ENCODE measurements at places on chromosomes 13 and 19.
A peak's percentile ranks its signal among the peaks of the same experiment; 100 is the strongest.

DNA sequence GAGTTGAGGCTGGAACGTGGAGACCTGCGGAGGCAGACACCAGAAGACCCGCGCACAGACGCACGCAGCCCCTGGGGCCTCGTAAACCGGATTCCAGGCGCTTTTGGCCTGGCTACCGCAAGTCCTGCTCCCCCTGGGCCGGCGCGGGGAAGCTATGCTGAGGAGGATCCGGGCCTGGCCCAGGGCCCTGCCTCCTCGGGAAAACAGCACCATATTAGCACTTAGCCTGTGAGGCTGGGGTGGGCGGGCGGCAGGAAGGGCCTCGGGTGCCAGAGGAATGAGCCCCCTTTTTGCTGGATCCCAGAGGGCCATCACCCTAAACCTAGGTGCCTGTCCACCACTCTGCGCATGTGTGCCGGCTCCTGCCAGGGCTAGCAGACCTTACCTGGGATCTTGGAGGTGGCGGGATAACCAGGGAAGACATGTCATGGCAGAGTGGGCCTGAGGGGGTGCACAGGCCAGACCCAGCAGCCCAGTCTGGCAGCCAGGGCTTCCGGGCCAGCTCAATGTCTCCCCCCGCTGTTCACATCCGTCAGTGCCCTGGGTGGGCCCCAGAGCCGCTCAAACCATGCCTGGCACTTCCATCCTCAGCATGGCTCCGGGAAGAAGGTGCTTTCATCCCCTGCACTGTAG lies 7.3 kb downstream of the ELOF1 start:
- no peak for DNase-seq

DNA sequence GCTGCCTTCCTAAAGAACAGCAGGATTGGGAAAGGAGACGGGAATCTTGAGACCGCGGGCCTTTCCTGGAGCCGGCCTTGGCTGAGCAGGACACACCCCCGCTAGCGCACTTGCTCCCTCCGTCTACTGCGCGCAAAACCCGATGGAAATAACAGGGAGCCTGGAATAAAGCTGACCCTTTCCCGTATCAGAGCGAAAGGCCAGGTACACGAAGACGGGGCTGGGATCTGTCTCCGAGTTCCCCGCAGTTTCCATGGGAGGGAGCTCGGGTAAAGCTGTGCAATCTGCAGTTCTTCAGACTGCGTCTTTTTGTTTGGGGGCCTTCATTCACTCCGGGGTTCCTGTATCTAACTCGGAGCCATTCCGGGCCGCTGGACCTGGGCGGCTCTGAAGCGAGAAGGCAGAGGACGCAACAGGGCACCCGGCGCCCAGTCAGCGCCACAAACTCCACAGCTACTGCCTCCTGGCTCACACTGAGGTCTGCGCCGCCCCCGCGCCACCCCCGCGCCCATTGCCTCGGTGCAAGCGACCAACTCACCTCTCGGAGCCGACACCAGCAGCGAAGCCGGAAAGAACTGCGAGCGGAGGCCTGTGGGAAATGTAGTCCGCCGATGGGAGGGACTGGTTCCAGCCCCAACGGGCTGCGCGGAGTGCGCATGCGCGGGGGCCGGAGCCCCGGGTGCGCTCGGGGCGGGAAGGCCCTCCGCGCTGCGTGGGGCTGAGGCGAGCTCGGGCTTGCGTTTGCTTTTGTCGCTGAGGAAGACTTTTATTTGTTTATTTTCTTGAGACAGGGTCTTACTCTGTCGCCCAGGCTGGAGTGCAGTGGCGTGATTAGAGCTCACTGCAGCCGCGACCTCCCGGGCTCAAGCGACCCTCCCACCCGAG lies at the start of gene ZFP14:
ZFP14 (minus strand) TSS at position 577 of the 885 bp plus-strand sequence. CDS start 11,309 bp downstream, outside the sequence.
- DNase-seq: peak; percentile 85

- no peak for DNase-seq
These were observed 91.8 kb downstream of the UBL3 start for GRCh38 chr13:29758531-29759114.

GRCh38 chr13:35479038-35479492 lies 2.6 kb upstream of the MAB21L1 start:
- no peak for DNase-seq

GRCh38 chr13:101346942-101347728 lies 69.2 kb downstream of the NALCN start:
- no peak for DNase-seq

GRCh38 chr19:44648631-44649251 lies 5.0 kb downstream of the PVR start:
- DNase-seq: no peak

GRCh38 chr19:34678085-34678412 lies 571 bp downstream of the ZNF302 start:
- no peak for DNase-seq

DNA sequence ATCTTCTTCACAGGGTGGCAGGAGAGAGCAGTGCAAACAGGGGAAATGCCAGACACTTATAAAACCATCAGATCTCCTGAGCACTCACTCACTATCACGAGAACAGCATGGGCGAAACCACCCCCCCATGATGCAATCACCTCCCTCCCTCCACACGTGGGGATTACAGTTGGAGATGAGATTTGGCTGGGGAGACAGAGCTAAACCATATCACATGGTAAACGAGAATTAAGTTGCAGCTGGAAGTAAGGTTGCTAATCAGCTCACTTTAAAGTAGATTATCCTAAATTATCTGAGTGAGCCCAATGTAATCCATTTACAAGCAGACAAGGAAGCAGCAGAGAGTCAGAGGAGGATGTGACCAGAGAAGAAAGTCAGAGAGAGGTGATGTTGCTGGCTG lies 102.2 kb upstream of the IPO5 start:
- DNase-seq: no peak

DNA sequence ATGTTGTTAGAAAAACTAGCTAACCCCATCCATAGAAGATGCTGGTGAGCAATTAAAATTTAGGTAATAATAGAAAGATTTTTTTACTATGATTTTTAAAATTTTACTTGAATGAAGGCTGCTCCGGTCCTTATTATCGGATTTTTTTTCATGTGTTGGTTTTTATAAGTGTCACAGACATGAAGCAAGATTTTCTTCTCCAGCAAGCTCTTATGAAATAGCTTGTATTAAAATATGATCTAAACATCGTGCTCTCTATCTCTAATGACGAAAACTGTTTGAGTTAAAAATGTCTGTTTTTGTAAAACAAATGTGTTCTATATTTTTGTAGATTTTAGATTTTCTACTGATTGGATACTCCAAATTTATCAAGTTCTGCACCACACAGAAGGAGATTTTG lies 339.6 kb downstream of the ZNF536 start:
- no peak for DNase-seq

GRCh38 chr13:103510007-103510535 lies 443.9 kb upstream of the SLC10A2 start:
- DNase-seq: no peak
